ENCODE measurements at places on chromosomes 11 and 22.

- no peaks in the 10 kb centered on the region for H3K36me3 ChIP-seq
- peaks cover 5% of the 10 kb centered on the region for H3K27me3 ChIP-seq
- H3K27ac ChIP-seq: no peak overlapping the region
- no peak overlapping the region for H3K4me3 ChIP-seq
- DNase-seq: no peak
Measured at GRCh38 chr22:29861672-29862297, 21.2 kb upstream of the MTMR3 start.

- peaks cover 45% of the 10 kb centered on the region for H3K4me1 ChIP-seq
- peak; percentile 49 for DNase-seq
- H3K27ac ChIP-seq: peak overlapping the region; percentile 60
- H3K36me3 ChIP-seq: peaks cover 29% of the 10 kb centered on the region
- H3K4me3 ChIP-seq: no peak overlapping the region
Measured at GRCh38 chr22:17213976-17214375, 5.3 kb downstream of the ADA2 start.

GRCh38 chr11:65639623-65640482 lies 2.0 kb downstream of the SIPA1 start:
- H3K4me1 ChIP-seq: peaks cover 52% of the 10 kb centered on the region
- H3K36me3 ChIP-seq: peaks cover 44% of the 10 kb centered on the region
- H3K27ac ChIP-seq: peak overlapping the region; percentile 90
- peak; percentile 83 for DNase-seq

- no peaks in the 10 kb centered on the region for H3K36me3 ChIP-seq
- DNase-seq: peak; percentile 1
- H3K27ac ChIP-seq: no peak overlapping the region
- peaks cover 26% of the 10 kb centered on the region for H3K4me1 ChIP-seq
Measured at GRCh38 chr11:134584706-134585445, 172.8 kb upstream of the B3GAT1 start.

GRCh38 chr11:1127664-1128162 lies 30.0 kb upstream of the MUC5AC start:
- no peaks in the 10 kb centered on the region for H3K4me1 ChIP-seq
- no peak overlapping the region for H3K27ac ChIP-seq
- H3K4me3 ChIP-seq: no peak overlapping the region
- DNase-seq: no peak

DNA sequence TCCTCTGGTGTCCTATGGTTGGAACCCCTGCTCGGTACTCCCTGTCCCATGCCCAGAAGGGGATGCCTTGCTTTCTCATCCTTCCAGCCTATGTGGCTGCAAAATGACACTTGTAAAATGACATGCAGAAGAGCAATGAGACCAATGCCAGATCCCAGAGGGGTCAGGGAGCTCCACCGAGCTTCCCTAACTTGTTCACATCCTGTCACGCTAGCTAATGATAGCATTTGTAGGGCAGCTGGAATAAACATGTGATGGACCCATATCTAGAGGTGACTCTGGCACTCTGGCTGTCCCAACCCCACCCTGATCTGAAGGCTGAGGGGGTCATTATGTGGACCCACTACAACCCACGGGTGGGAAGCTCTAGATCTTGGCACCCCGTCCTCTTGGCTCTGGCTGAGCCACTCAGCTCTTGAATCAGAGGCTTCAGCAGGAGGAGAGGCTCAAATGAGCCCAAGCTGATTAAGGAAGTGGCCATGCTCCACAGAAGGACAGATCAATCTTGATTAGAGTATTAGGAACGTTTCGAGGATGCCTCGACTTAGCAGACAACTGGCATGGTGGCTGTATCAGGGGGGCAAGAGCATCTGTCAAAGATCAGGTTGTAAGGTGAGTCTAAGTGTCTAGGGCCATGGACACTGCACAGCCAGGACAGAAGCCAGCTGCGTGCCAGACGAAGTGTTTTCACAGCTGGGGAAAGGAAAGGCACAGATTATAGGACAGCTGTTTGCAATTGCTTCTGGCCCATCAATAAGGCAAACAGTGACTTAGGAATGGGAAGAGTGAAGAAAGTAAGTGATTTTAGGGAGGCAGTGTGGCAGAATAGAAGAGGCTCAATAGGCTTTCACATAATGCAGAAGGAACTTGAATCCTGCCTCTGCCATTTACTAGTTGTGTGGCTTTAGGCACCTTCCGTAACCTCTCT lies 182.8 kb downstream of the KIRREL3 start:
- H3K4me1 ChIP-seq: no peaks in the 10 kb centered on the region
- H3K27me3 ChIP-seq: no peaks in the 10 kb centered on the region
- H3K4me3 ChIP-seq: no peak overlapping the region
- no peak overlapping the region for H3K27ac ChIP-seq
- DNase-seq: no peak

- H3K27ac ChIP-seq: peak overlapping the region; percentile 19
- H3K36me3 ChIP-seq: peaks cover 35% of the 10 kb centered on the region
- DNase-seq: peak; percentile 19
- peaks cover 15% of the 10 kb centered on the region for H3K4me1 ChIP-seq
- no peaks in the 10 kb centered on the region for H3K27me3 ChIP-seq
Measured at GRCh38 chr11:46413760-46414465, 22.3 kb upstream of the CHRM4 start.

- H3K27ac ChIP-seq: no peak overlapping the region
- H3K4me3 ChIP-seq: no peak overlapping the region
- H3K4me1 ChIP-seq: no peaks in the 10 kb centered on the region
- H3K27me3 ChIP-seq: peaks cover 1% of the 10 kb centered on the region
- H3K36me3 ChIP-seq: no peaks in the 10 kb centered on the region
- no peak for DNase-seq
Measured at GRCh38 chr11:60064111-60064510, 7.6 kb downstream of the MS4A3 start.

DNA sequence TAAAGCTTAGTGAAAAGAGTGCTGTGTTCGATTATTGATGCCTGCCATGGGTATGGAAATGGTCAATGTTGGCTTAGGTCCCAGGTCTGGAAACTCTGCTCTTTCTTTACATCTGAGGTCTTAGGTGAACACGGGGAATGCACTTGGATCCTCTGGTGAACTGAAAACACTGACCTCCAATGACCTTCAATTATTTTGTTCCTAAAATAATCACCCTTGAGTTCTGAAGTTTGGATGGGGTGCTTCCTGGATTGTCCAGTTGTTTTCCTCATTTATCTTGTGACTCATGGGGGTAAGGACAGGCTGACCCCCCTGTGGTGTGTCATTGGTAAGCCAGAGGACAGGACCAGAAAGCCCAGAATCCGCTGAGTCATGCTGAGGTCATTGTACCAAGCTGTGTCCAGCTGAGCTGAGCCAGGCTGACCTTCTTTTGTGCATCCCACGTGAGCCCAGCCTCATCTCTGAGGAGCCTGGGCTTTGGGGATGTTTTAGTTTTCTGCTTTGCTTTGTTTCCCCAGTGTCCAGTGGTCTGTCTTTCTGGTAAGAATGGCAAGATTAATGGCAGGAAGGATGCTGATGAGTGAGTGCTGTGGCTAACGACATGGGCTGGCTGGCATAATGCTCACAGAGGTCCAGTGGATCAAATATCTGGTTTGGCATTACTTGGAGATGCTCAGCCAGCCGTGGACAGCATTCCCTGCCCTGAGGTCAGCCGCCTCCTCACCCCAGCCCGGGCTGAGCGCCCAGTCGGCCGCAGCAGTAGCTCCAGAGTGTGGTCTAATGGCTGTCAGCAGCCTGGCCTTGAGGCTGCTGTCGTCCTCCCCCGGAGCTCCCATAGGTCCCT lies 35.6 kb downstream of the AMPD3 start:
- DNase-seq: no peak
- no peak overlapping the region for H3K27ac ChIP-seq
- no peak overlapping the region for H3K4me3 ChIP-seq
- H3K36me3 ChIP-seq: peaks cover 41% of the 10 kb centered on the region
- peaks cover 11% of the 10 kb centered on the region for H3K4me1 ChIP-seq
- H3K27me3 ChIP-seq: no peaks in the 10 kb centered on the region

DNA sequence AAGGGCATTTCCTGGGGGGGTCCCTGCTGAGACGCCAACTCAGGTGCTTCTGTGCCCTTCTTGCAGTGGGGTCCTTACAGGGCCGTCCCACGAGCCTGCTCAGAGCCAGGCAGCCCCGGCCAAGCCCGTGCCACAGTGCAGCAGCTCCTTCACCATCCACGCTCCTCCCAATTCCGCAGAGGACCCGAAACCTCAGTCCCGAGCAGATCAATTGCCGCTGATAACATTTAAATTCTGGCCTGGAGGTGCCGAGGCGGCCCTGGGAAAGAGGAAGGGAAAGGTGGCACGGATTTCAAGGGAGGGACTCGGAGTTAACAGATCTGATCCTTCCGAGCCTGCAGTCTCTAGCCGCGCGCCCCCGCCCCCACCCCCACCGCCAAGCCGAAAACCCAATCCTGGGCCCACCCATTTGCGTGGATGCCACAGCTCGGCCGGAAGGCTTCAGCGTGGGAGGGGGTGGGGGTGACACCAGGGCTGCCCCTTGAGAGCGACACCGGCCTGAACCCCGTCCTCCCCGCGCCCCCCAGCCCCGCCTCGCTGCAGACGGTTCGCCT lies 32.3 kb upstream of the JAM3 start:
- H3K36me3 ChIP-seq: peaks cover 5% of the 10 kb centered on the region
- DNase-seq: peak; percentile 31
- H3K27me3 ChIP-seq: no peaks in the 10 kb centered on the region
- H3K4me3 ChIP-seq: peak overlapping the region; percentile 84

- peak; percentile 2 for DNase-seq
- H3K27me3 ChIP-seq: peaks cover 4% of the 10 kb centered on the region
- H3K27ac ChIP-seq: no peak overlapping the region
- H3K4me1 ChIP-seq: no peaks in the 10 kb centered on the region
Measured at GRCh38 chr11:116167706-116168458, 604.9 kb downstream of the BUD13 start.

DNA sequence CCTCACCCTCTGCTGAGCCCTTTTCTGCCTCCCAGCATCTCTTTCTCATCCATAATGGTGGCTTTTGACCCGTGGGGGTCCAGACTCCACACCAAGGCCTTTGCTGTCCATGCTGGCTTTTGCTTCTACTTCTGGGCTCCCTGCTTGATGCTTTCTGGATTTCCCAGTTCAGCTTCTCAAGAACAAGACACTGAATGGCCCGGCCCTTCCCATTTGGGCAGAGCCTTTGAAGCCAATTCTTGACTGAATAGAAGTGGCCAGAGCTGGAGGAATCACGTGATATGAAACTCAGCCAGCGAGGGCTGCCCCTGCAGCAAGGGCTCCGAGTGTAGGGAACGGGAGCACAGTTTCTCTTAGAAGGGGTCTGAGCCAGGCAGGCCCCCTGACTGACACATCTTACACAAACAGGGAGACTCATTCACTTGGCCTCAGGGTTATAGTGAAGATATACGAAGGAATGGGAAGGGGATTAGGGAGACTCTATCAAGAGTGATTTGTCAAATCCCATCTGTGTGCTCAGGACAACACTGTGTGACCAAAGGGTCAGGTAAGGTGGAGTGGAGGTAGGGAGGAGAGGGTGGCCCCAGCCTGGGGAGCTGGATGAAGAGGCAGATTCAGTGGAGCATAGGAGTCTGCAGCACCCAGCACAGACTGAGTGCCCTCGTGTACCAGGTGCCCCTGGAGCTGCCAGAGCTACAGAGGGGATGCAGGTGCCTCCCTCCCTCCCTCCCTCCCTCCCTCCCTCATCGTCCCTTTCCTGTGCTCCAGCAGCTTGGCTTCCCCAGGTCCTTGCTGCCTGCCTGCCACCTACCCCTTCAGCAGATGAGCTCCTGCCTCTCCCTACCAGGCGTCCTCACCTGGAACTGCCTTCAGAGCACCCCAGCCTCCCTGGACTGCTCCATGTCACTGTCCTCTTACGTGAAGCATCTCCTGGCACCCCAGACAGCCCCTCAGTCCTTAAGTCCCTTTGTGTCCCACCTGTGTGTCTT lies 106.0 kb downstream of the TRIM29 start:
- no peak overlapping the region for H3K27ac ChIP-seq
- H3K4me1 ChIP-seq: no peaks in the 10 kb centered on the region

GRCh38 chr11:118224511-118225188 lies at the start of gene JAML:
TSS of gene JAML (minus strand) at chr11:118225011. CDS start at chr11:118214866, 10,145 bp downstream.
- no peak within 1 kb of the TSS for H3K27ac ChIP-seq
- DNase-seq: peak; percentile 88
- peaks cover 73% of the 10 kb centered on the region for H3K4me1 ChIP-seq
- H3K4me3 ChIP-seq: peak within 1 kb of the TSS; percentile 85
- H3K27me3 ChIP-seq: no peaks in the 10 kb centered on the region

DNA sequence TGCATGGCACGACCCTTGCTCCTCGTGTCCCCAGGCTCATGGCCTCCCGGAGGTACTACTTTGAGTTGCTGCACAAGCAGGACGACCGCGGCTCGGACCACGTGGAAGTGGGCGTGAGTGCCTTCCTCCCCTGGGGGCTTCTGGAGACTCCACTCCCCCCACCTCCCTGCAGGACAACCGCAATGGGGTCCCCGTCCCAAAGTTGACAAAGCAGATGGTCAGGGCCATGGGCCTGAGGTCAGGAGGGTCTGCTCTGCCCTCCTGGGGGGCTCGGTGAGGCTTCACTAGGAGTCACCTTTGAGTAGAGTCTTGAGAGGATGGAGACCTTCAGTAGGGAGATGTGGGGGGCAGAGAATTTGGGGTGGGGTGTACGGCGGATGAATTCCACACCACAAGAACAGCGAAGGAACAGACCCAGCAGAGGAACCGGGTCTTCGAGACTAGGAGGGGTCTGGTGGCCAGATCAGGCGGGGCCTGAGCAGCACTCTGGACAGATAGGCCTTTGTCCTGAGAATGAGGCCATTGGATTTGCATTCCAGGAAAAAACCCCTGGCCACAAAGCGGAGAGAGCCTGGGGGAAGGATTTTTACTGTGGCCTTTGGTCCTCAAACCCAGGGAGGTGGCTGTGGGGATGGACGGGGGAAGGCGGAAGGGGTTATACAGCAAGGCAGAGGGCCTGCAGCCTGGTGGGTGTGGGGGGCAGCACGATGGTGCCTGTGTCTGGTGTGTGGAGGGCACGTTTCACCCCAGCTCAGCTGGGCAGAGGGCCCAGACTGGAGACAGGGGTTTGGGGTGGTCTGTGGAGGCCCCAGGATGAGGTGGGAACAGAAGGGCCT lies 4.6 kb downstream of the B4GALNT4 start:
- peaks cover 5% of the 10 kb centered on the region for H3K36me3 ChIP-seq
- peaks cover 5% of the 10 kb centered on the region for H3K4me1 ChIP-seq
- H3K27me3 ChIP-seq: peaks cover 14% of the 10 kb centered on the region
- no peak for DNase-seq

DNA sequence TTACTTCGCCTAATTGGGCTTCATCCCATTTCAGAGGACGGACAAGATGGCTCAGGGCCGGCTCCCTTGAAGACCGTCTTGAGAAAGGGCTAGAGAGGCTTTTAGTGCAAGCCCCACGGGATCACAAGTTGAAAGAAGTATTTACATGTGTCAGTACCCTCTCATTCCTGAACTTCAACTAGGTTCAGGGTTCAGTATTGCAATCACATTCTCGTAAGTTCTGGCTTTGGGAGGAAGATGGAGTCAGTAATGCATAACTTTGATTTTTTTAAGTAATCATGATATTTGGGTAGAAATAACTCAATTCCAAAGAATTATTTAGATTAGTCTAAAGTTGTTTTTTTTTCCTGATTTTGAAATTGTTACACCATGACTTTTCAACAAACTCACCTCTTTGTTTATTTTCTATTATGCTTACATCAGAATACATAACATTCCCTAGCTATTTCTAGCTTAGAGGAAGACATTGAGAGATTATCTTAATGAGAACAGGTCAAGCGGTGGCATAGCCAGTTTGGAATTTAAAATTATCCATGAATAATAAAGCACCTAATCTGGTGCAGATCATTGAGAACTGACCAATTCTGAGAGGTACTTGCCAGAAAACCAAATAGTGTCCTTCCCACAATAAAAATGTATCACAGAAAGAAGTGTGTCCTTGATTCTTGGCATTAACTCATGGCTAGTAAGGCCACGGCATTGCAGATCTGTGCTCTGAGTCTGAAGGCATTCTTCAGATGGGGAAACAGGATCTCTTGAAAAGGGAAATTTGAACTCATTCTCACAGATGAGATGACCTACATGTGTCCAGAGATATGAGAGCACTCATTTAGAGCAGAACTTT lies 92.1 kb upstream of the BLID start:
- H3K27me3 ChIP-seq: peaks cover 10% of the 10 kb centered on the region
- DNase-seq: no peak
- no peaks in the 10 kb centered on the region for H3K36me3 ChIP-seq
- H3K27ac ChIP-seq: no peak overlapping the region
- no peak overlapping the region for H3K4me3 ChIP-seq
